ENCODE measurements at places on chromosomes 7 and 10.

GRCh38 chr7:105246679-105247078 is 142.0 kb downstream of the SRPK2 start:
- DNase-seq, result no peak

GRCh38 chr7:2200584-2200980 is 32.2 kb downstream of the MAD1L1 start:
- no peak for DNase-seq

GRCh38 chr7:125567686-125568085 is 638.1 kb upstream of the POT1 start:
- DNase-seq, result no peak

DNA sequence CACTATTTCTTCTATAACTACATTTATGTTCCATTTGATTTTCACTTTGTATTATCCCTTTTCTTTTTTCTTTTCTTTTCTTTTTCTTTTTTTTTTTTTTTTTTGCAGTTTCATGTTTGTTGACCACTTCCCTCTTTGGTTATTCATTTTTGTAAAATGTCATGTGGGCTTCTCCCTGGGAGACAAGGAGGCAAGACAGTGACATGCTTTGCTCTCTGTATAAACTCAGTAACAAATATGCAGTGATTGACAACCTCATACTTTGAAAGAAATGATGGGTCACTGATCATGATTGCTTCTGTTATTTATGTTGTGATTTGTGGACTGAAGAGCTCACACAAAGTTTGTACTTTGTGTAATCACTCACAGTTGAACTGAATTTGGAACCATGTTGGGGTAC is 90.2 kb upstream of the ABI1 start:
- no peak for DNase-seq

DNA sequence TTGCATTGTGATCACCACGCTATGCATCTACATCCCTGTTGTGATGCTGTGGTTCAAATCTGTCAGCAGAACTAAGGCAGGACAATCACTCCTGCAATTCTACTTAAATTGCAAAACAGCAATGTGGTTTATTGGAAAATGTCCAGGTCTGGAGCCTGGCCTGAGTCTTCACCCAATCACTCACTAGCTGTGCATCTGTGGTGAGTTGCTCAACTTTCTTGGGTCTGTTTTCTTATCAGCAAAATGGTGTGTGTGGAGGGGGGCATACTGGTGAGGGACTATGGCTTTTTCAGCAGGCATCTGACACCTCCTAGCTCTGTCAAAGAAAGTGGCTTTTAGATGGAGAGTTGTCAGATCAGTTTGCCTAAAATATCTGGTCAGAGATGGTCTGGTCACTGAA is 108.3 kb upstream of the FEZF1 start:
- DNase-seq, result no peak

DNA sequence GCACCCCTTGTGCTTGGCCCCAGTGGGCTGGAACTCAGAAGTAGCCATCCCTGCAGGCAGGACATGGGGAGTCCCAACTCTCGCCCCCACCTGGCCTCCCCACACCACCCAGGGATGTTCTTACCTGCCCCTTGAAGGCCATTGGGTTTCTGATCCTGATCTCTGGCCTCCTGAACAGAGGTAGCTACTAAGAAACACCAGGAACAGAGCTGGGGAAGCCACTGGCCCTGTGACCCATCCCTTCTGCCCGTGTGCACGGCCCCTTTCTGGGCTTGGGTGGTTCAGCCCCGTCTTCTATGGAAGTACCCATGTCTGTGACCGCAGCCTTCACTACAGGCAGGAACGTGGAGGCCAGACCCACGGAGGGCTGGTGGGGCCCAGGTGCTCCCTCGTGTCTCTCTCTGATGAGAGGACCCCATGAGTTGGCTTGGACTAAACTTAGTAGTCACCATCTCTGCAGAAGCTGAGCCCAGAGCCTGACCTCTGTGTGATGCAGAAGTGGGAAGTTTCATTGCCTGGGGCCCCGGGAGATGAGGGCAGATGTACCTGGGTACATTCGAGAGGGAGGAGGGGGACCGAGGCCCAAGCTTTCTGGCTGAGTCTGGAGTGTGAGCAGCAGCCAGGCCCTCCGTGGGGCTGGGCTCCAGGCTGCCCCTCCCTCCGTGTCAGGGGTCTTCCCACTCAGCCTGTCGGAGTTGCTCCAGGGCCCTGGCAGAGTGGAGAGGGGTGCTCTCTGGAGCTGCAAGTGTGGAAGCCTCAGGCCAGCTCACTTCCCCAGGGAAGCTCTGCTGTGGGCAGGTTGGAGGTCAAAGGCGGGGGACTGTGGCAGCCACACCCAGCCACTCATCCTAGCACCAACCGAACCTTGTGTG is 81.0 kb downstream of the MKI67 start:
- DNase-seq, result no peak

DNA sequence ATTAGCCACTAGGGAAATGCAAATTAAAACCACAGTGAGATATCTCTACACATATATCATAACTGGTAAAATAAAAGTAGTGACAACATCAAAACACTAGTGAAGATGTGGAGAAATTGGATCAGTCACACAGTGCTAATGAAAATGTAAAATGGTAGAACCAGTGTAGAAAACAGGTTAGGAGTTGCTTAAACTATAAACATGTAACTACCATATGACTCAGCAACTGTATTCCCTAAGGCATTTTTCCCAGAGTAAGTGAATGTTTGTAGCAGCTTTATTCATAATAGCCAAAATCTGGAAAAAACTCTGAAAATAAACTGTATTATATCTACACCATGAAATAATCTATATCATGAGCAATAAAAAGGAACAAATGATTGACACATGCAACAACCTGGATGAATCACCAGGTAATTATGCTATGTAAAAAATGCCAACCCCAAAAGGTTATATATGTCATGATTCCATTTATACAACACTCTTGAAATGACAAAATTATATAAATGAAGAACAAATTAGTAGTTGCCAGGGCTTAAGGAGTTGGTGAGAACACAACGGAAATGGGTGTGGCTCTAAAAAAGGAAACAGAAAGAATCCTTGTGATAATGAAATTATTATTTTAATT is 22.8 kb downstream of the SLC25A40 start:
- peak; percentile 13 for DNase-seq

- peak; percentile 3 for DNase-seq
Observed at GRCh38 chr7:74544706-74545469, 91.2 kb downstream of the GTF2IRD1 start.

GRCh38 chr10:82680608-82681007 is 805.6 kb downstream of the NRG3 start:
- no peak for DNase-seq

DNA sequence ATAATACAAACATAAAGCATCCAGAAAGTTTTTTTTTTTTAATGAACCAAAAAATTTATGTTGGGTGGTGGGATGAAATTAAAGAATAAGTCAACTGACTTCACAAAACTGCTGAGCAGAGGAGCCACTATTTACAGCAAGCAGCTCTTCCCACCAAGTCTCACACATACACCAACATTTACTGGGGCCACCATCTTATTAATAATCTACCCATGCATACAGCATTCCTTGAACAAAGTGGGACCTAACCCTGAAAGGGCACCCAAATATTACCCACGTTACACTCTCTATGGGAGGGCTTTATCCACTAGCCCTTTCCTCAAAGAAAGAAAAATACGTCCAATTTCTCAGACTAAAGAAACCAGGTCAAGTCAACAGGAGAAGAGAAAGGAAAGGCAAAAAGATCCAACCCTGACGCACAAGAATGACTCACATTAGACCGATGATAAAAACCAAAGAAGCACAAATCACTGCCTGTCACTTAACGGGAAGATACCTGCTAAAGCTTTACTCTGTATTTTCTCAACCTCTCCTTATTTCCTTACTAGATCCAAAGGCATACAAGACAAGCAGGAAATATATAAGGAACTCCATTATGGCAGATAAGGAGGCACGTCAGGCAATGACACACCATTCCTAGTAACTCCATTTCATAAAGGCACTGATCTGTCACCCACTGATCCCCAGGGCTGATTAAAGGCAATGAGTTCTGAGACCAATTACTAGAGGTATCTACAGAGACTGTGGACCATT is 141.8 kb upstream of the ASAH2 start:
- no peak for DNase-seq

GRCh38 chr10:125029584-125030242 is 87.8 kb downstream of the ZRANB1 start:
- DNase-seq, result no peak

- no peak for DNase-seq
Observed at GRCh38 chr10:128456271-128456670, 330.0 kb upstream of the MKI67 start.

GRCh38 chr10:32161586-32161985 is 105.4 kb upstream of the KIF5B start:
- DNase-seq, result no peak

- DNase-seq, result no peak
Observed at GRCh38 chr10:33016988-33017387, 59.0 kb upstream of the ITGB1 start.

- DNase-seq, result no peak
Observed at GRCh38 chr10:78584266-78584665, 484.5 kb upstream of the ZMIZ1 start.

- no peak for DNase-seq
Observed at GRCh38 chr10:76504823-76505222, 1073.4 kb downstream of the LRMDA start.

DNA sequence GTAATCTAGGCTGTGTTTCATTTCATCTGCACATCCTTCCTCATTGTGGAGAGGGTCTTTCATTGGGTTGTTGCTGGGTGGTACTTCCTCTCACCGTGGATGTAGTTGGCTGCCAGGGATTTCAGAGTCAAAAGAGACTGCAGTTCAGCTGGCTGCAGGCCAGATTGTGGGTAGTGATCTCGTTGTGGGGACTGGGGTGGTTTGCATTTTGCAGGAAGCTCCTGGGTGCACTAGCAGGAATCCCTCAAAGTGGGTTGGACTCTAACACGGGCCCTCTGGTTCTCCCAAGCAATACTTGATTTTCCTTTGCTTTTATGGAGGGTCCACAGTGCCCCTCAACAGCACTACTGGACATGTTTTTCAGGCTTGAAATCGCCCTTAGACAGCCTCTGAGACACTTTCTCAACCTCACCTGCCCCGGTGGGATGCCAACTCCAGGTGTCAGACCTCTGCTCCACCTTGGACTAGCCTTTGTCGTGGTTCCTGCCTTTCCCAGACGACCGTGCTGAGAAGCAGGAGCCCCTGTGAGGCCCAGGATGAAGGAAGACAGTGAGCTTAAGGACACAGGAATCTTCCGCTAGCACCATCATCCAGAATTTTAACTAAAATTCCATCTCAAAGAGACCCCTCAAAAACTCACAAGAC is 23.9 kb upstream of the ZNF273 start:
- no peak for DNase-seq

GRCh38 chr10:429696-430095 is 259.8 kb downstream of the DIP2C start:
- no peak for DNase-seq

DNA sequence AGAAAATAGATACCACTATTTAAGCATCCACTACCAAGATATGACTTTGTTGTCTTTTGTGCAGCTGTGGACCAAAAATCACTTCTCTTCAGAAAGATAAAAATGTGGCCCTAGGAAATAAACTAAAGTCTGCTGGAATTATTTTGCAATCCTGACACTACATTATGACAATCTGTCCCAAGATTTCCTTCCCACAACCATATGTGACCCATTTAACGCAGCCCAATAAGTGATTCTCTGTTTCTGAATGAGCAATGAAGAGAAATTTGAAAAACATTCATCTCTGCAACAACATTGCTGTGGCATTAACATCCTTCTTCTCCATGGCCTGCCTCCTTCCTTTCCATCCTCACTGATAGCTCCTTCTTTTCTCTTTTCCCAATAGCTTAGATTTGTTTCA is 212.0 kb downstream of the TSPAN12 start:
- DNase-seq, result no peak

DNA sequence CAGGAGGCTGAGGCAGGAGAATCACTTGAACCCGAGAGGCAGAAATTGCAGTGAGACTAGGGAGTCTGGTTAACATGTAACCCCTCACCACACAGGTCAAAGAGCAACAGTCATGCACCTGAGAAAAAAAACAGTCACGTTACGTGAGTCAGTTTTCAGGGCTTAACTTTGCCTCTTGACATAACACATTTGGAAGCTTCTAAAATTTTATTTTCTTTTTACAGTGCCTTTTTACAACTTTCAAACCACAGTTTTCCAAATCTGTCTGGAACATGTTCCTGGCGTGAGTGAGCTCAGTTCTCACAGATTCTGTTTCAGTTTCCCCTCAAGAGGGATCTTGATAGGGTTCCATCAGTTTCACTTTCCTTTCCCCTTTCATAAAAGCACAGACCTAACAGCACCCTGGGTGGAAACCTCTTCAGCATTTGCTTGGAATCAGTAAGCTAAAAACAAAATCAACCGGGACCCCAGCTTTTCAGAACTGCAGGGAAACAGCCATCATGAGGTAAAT is 4.4 kb downstream of the IFIT3 start:
- DNase-seq, result peak; percentile 71

GRCh38 chr7:100022621-100023020 is 7.2 kb downstream of the ZKSCAN1 start:
- no peak for DNase-seq

- no peak for DNase-seq
Observed at GRCh38 chr7:104241135-104241534, 33.3 kb upstream of the ORC5 start.

GRCh38 chr7:107684947-107685463 is 24.4 kb downstream of the SLC26A4 start:
- DNase-seq, result no peak

DNA sequence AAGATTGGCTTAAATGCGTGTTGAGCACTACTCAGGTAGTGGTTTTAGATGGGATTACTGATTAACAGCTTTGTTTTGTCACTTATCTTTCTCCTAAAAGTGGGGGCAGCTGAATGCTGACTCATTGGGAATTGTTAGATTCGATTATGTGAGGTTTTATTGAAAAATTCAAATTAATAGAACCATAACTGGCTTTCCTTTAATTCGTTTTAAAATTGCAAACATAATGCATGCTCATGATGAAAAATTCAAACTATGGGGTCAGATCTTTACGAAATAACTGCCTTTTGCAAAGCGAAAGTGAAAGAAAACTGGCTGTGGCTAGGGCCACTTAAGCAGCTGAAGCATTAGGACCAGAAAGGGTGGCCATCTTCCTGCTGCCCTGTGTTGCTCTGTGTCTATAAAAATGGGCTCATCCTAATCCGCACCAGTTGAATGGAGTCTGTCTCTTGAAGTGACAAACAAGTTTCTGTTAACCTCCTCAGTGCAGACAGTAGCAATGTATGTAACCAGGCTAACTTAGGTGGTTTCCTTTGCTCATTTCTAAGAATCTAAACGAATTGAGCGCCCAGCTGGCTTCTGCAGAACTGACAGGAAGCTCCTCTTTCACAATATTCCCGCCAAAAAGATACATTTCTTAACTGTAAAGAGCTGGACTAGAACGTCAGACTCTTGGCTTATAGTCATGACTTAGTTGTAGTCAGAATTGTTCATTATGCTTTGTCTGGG is 27.8 kb downstream of the DENND10 start:
- peak; percentile 70 for DNase-seq

GRCh38 chr10:60944910-60945297 is 919 bp upstream of the RHOBTB1 start:
- no peak for DNase-seq

GRCh38 chr10:127292888-127293287 is 96.5 kb upstream of the INSYN2A start:
- no peak for DNase-seq

Data from CD4-positive, alpha-beta T cell treated with Interleukin-21 for 1 hour (primary cell).